ENCODE measurements at places on chromosomes 7 and 10.

GRCh38 chr7:137538361-137538762, 194.8 kb upstream of the PTN start:
- DNase-seq: no peak

GRCh38 chr7:28102797-28103196, 77.8 kb downstream of the JAZF1 start:
- no peak for DNase-seq

- no peak for DNase-seq
Measured at GRCh38 chr10:114486938-114487814, 82.9 kb upstream of the AFAP1L2 start.

GRCh38 chr7:135217645-135218509, 6.6 kb upstream of the WDR91 start:
- DNase-seq: no peak

GRCh38 chr7:34844936-34845665, 187.1 kb downstream of the NPSR1 start:
- no peak for DNase-seq

DNA sequence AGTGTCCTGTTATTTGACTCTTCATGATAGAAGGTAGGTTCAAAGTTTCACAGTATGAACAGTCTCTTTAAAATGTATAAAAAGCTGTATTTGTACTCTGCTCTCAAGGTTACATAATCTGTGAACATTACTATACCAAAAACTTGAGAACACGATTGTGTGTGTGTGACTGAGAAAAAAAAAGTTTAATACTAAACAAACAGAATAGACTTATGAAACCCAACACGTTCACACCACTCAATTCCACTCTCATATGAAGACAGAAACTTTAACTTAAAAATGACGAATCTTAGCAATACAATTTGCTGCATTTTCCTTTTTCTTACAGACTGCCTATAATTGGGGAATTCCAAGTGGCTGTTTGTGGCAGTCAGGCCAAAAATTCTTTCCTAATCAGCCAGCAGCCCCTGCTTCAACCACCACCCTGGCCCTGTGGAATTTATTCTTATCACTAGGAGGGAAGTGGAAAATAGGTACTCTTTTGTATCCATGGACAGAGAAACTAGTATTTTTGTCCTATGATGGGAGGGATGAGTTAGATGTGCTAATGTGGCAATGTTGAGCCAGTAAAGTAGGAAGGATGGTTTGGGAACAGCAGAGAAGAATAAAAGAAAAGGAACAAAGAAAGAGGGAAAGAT, 42.8 kb downstream of the MINDY3 start:
- DNase-seq: no peak

DNA sequence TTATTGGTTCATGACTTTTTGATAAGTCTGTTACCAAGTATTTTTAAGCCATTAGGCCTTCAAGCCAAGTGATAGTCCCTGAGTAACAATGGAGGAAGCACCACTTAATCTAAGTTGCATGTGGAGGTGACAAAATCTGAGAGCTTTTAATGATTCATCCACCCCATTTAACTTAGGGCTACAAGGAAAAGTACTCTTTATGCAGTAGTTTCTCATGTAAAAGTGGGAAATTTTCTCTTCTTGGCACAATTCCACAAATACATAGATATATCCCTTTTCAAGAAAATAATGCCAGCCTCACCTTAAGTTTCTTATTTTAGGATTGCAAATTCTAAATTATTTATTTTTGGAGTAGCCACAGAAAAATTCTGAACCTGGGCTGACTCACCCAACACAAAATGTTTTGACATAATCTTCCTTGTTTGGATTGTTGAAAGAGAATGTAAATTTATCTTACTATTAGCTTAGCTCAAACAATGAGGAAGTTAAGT, 85.7 kb downstream of the SUGCT start:
- DNase-seq: no peak

GRCh38 chr10:120810298-120810697, 40.9 kb upstream of the WDR11 start:
- no peak for DNase-seq

DNA sequence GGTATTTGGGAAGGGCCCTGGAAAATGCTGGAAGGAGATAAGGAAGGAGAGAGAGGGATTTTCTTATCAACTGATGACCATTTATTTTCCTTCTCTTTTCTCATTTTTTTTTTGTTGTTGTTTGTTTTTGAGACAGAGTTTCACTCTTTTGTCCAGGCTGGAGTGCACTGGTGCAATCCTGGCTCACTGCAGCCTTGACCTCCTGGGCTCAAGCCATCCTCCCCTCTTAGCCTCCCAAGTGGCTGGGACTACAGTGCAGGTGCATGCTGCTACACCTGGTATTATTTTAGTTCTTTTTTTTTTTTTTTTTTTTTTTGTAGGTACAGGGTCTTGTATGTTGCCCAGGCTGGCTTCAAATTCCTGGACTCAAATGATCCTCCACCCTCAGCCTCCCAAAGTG, 52.2 kb downstream of the HIP1 start:
- DNase-seq: no peak

DNA sequence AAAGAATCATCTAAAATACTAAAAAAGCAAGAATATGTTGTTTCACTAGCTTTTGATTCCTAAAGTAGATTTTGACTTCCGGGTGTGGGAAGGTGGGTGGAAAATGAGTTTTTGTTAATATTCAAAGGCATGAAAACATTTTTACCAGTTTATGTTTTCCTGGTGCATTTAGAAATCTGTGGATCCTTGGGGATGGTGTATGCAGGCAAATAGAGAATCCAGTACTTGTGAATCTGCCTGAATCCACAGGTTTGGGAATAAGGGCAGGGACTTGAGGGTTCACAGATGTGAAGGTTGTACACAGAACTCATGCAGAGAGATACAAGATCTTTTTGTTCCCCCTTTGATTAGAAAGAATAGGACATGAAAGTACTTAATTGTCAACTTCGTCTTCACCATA, 22.4 kb downstream of the AUTS2 start:
- no peak for DNase-seq

- no peak for DNase-seq
Measured at GRCh38 chr7:158595068-158595467, 7.4 kb upstream of the PTPRN2 start.

DNA sequence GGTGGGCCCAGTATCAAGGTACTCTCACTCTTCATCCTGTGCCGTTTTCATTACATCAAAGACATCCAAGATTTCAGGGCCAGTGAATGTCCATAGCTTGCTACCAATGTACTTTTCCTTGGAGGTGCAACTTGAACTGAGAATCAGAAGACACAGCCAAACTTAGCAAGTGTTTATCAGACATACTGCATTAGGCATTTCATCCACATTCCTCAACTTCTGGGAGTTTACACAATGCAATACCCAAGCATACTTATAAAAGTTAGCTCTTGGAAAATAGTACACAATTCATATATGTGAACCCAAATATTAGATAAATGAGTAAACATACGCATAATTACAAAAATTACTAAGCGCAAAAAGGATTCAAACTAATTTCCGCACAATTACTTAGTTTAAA, 216.3 kb upstream of the RHOBTB1 start:
- DNase-seq: no peak

DNA sequence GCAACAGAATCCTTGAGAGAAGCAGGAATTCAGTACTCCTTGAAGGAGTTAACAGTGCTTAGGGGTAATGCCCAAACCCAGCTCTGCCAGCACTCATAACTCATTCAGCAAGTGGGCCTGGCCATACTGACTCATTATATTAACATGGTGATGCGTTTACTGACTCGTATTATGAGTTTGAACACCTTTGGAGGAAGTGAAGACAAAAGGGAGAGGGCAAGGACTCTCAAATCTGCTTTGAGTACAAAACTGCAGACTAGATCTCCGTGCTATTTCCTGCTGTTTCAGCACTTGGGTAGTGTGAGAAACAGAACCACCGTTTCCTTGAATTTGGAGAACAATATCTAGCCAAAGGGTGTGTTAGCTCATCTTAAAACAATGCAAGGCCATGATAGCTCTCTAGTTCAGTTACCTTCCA, 30.8 kb downstream of the SLC16A9 start:
- no peak for DNase-seq

DNA sequence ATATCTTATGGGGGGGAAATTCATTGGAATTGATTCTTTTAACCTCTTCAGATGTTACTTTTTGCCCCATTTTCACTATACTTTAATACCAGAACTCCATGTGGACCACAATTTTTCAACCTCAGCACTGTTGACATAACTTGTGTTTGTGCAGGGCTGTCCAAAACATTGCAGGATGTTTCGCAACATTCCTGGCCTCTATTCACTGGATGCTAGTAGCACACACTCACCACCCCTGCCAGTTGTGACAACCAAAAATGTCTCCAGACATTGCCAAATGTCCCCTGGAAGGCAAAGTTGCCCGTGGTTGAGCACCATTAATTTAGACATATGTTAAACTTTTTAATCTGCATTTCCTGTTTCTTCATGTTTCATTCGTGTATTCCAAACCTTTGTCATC, 234.7 kb downstream of the GFRA1 start:
- DNase-seq: no peak

DNA sequence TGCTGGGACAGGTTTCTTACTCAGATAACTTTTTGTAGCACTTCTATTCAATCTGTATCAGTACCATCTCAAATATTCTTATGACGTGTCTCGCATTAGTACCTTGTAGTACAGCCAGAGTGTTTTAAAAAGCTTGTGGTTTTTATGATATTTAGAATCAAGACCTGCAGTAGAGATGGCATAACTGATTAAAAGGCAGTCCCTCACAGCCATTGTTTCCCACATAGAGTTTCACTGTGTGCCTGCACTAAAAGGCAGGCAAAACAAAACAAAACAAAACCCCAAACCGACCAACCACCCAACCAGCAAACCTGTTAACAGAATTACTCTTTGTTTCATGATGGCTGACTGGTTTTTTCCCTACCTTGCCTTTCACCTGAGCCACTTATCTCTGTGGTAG, 221.3 kb upstream of the DGKB start:
- DNase-seq: no peak

DNA sequence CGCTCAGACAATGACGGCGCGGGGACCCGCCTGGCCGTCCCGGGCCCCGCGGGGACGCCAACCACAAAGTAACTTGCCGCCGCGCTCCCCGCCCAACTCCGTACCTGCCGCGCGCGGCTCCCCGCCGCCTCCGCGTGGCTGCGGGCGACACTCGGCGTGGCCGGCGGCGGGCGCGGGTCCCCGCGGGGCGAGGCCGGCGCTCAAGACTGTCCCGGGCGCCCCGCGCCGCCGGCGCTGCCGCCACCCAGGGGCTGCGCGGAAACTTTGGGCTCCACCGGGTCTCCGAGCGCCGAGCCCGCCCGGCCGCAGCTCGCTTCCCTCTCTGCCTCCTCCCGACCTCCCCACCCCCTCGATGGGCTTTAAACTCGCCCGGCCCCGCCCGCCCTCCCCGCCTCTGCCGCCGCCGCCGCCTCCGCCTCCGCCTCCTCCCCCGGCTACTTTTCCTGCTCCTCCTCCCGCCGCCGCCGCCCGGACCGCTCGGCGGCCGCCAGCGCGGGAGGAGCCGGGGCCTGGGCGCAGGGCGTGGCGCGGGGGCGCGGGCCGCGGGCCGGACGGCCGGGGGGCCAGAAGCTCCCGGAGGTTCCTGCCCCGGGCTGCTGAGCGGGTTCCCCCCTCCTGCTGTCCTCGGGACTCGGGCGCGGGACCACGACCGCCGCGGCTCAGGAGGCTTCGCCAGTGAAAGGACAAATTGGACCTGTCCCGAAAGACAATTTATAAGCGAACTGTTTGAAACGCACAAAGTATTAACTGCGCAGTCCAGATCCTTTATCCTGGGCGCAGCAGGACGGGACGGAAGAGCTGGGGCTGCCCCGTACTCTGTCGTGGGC, 10.6 kb upstream of the GRB10 start:
- DNase-seq: no peak

DNA sequence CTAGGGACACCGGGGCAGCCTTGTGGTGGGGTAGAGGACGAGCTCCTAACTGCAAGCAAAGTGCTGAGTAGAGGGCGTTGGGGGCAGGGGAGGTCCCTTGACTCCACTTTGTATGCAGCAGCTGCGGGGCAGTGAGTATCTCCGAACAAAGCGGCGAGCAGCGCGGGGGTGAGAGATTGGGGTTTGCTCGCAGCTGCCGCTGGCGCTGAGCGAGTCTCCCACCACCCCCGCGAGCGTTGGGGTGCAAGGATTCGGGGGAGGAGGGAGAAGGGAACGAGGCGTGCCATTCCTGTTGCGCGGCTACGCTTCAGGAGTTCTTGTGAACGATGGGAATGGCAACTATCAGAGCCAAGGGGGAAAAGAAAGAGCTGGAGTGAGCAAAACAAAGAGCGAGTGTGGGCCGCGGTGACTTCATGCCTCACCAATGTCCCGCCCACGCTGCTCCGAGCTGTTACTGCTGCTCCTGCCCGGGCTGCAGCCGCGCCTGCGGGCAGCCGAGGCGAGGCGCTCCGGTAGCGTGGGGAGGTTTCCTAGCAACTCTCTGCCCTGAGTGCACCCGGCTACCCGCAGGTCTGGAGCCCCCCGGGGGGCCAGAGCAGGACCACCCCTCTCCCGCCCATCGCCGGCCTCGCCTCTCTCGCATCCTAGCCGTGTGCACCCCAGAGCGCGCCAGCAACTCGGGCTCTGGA, at the start of gene ITGB8:
Gene ITGB8 (plus strand): TSS at position 662 of the 689 bp plus-strand sequence. CDS start 907 bp downstream, outside the sequence.
- DNase-seq: no peak

DNA sequence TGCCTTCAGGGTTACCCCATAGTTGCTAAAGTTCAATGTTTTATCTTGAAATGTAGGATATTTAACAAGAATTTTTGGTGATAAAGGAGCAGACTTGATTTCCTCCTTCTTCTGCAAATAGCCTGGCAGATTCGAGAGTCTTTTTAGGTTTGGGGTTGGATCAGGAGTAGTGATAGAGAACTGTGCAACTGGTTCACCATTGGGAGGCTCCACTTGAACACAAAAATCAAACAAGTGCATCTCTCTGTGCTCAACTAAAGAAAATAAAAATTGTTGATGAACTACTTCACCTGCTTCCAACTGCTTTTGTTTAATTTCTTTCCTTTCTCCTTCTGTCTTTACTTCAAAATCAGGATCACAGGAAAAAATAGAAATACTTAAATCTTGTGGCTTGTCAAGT, 58.5 kb downstream of the MACC1 start:
- no peak for DNase-seq

GRCh38 chr7:82122275-82122674, 321.3 kb downstream of the CACNA2D1 start:
- no peak for DNase-seq

GRCh38 chr7:95095966-95096540, 188.7 kb downstream of the PPP1R9A start:
- no peak for DNase-seq

- no peak for DNase-seq
Measured at GRCh38 chr10:28284126-28284525, 18.7 kb downstream of the MPP7 start.

DNA sequence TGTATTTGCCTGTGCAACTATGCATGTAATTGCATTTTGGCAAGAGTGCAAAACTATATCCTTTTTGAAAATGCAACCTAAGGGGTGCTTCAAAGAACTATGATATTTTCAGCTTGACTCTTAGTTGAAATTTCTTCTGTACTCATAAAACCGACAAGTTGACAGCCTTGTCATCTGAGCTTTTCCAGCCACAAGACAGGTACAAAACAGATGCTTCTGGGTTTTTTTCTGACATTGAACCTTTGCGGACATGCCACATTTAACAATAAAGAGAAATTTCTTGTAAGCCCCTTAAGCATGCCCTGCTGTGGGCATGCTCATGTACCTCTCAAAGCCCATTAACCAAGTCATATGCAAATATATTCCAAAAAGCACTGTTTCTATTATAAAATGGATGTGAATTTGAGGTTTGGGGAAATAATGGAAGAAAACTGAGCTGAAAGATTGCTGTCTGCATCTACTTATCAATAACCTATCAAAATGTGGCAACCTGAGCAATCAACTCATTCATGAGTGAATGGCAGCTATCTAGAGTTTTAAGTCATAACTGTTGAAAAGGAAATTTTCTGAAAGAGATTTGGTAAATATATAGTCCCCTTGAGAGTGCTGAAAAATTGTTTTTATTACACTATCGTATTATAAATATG, 1117.0 kb upstream of the LRRTM3 start:
- DNase-seq: no peak

Measured in CMK (cell line).